ENCODE measurements at places on chromosomes 5 and 9.

DNA sequence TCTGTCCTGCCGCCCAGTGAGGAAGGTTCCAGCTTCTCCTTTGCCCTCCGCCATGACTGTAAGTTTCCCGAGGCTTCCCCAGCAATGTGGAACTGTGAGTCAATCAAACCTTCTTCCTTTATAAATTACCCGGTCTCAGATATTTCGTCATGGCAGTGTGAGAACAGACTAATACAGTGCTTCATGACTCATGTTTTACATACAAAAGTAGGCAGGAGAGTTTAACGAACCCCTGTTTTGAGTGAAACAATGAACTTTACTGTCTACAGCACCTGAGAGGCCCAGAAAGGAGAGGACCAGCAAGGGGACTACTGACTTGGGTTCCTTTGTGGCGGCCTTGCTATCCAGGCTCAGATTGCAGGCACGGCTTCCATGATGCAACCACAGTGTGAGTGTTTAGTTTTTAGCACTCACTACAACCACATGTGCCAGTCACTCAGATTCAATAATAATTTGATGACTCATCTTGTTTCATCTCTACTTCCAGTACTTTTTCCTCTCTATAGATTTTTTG is 139.1 kb upstream of the CLINT1 start:
- no peak for DNase-seq

GRCh38 chr9:94868464-94868863 is 142.0 kb downstream of the AOPEP start:
- DNase-seq = no peak

GRCh38 chr5:66609615-66610014 is 13.4 kb downstream of the MAST4 start:
- DNase-seq = no peak

- no peak for DNase-seq
Observed at GRCh38 chr5:59891962-59892643, 1.4 kb downstream of the PDE4D start.

- DNase-seq = no peak
Observed at GRCh38 chr5:60604771-60605170, 95.2 kb downstream of the DEPDC1B start.

DNA sequence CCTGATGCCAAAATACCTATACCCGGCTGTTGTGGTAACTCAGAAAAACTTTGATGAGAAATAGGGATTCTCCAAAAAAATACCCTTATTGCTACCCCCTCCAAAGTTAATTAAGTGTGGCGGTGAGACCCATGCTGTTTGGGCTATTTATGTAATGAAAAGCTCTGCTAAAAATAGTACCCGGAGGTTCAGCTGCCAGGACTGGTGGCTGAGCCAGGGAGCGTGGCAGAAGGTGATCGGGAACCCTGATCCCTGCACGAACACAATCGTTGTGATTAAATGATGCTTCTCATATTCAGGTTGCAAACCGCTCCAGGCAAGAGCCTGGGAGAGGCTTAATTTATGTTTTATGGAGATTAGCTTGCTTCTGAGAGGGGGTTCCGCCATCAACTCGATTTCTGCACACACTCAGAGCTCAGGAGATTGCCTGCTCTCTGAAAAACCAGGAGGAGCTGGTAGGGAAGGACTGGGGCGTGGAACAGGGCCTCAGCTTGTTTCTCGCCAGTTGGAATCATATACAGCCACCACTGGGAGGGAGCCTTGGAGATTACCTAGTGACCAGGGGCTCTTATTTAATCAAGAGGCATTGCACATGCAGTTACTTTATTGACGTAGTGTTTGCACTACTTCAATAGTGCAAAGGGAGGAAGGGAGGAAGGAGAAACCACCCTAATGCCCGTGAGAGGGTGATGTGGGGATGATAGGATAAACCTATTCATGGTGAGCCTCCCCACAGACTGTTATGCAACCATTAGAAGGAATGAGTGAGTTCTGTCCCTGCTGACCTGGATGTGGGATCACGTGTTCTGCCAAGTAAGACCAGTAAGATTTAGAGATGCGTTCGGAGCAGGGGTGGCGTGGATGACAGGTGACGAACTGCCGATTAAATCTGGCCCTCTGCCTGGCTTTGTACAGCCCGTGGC is 23.4 kb downstream of the HRH2 start:
- no peak for DNase-seq

DNA sequence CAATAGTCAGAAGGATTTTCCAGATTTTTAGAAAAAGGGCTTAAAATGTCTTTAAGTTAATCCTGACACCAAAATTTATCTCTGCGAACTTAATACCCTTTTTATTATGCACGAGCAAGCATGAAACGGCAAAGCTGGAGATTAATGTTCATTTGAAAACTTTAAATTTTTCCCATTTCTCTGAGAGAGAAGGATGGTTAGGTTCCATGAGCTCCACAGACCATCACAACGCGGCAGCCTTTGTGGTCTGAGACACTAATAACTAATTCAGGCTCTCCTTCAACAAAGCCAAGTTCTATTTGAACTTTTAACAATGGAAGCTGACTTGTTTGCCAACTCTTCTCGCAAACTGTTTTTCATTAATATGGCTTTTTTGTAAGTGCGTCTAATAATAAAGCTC is 94.7 kb downstream of the MYO10 start:
- no peak for DNase-seq

DNA sequence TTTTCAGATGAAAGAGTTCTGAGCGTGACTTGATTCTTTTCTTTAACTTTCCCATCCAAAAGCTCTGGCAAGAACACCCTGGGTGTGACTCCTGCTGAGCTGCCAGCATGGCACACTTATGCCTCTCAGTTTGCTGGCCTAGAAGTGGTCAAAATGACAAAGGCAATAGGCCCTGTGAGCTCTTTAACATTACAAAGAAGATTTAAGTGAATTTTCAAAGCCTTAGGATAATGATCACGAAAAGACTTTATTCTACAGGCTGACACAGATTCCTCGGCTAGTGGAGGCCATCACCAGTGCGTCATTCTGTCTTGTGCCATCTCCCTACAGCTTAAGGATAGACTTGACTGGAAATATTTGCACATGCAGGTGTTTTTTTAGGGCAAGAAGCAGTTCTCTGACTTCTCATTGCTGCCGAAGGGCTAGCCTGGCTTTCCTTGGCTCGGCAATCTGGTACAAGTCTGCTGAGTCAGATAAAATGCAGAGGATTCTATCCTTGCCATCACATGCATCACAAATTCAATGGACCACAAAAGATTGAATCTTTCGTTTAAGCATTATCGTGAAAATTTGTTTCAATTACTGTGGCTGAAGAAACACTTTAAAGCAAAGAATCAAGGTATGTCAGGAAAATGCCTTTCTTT is 311.5 kb downstream of the COX7C start:
- no peak for DNase-seq

GRCh38 chr5:13866792-13867191 is 77.7 kb downstream of the DNAH5 start:
- no peak for DNase-seq

GRCh38 chr9:126093771-126094170 is 232.9 kb upstream of the MVB12B start:
- DNase-seq = no peak

DNA sequence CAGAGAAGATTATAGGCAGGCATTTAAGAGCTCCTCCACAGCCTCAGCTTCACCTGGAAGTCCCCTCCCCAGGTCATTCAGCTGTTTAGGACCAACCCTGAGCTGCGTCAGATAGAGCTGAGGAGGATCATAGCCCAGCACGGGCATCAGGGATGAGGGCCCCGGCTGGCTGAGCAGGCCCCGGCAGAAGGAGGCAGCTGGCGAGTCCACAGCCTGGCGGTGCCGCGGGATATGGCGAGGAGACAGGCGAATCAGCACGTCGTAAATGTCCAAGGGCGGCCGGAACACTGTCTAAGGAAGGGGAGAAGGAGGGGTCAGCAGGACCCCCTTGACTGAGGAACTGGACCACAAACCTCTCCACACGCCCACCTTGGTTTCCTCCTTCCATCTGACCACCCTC is 10.6 kb downstream of the NOL6 start:
- no peak for DNase-seq

DNA sequence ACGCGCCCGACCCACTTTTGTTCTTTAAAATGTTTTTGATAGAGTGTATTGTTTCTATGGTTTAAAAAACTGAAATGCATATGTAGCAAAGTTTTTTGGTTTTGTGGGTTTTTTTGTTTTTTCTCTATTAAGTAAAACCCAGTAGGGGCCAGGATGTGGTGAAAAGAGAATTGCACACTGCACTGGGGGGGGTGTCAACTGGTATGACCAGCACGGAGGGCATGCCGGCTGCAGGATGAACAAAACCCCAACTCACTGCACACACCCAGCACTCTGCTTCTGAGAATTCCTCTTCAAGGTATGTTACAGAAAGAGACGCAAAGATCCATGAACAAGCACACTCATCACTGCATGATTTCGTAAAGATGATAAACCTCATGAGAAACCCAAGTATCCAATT is 75.0 kb downstream of the STK10 start:
- DNase-seq = peak; percentile 84

DNA sequence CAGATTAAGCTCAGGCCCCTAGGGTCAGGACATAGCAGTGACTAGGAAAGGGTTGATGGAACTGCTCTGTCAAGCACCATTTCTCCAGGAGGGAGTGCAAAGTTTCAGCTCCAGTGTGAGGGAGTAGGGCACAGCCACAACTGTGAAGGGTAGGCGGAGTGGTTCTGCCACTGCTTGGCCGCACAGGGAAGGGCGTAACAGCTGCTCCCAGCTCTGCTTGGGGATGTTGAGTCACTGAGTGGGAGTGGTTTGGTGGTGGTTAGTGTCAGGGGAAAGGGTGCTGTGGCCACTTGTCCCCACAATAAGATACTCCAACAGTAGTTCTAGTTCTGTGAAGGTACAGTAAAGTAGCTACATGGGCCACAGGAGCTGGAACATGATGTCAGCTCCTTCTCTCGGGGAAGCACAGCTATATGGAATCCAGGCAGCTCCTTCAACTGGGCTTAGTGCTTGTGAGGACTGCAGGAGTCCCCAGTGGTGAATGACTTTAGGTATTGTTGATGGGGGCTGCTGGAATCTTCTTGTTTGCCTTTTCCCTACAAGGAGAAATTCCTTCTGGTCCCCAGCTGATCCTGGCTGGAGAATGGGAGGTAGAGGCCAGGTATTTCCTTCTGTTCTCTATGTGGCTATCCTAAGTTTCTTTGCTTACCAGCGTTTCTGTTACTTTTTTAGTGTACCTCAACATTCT is 314.5 kb downstream of the SPATA31D1 start:
- DNase-seq = no peak

- no peak for DNase-seq
Observed at GRCh38 chr5:163453705-163454104, 6.2 kb downstream of the NUDCD2 start.

DNA sequence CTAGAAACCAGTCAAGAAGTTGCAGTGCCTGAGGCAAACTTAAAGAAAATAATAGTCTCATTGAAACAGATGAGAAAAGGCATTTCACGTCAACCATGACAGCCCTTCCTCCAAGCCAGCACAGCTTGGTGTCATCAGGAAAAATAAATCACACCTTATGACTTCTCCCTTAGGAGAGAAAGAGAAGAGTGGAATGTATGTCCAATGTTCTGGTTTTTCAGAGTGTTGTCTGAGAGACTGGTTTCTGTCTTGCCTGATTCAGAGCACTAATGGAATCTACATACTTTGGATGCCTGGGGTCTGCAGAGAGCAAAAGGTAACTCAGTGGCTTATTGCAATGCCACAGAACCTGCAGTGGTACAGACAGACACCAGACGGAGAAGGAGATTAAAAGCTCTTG is 105.5 kb upstream of the PDE4D start:
- DNase-seq = no peak

DNA sequence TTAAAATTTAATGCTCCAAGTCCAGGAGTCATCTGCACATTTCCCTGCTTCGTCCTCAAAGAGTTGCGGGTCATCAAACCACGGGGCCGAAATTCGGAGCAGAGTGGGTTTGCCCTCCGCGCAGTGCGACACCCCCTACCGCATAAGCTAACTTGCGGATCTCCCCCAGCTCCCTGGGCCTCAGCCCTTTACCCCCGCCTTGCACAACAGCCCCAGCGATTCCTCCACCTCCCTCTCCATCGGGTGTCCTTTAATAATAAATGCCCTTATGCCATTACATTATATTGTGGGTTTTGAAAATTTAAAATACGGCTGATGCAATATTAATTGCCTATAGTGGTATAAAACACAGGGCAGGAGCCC is 3.9 kb downstream of the POU4F3 start:
- DNase-seq = no peak

GRCh38 chr5:58060996-58061395 is 398.9 kb downstream of the PLK2 start:
- DNase-seq = no peak

DNA sequence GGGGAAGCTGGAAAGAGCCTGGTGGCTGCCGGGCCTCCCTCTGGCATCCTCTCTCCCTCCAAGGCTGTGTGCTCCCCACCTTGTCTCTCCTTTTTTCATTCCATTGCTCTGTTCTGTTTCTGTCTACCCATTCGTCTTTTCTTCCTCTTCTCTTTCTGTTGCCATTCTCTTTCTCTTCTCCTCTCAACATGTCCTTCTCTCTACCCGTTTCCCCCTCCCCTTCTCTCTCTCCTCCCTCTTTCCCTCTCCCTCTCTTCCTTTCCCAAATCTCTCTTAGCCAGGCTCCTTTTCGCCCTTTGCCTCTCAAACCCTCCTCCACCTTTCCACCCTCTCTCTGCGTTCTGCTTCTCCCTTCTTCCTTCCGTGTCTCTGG is 19.4 kb upstream of the KCNIP1 start:
- no peak for DNase-seq

GRCh38 chr5:144460600-144460999 is 289.9 kb downstream of the KCTD16 start:
- no peak for DNase-seq

GRCh38 chr5:131386779-131387178 is 122.9 kb downstream of the CDC42SE2 start:
- no peak for DNase-seq

DNA sequence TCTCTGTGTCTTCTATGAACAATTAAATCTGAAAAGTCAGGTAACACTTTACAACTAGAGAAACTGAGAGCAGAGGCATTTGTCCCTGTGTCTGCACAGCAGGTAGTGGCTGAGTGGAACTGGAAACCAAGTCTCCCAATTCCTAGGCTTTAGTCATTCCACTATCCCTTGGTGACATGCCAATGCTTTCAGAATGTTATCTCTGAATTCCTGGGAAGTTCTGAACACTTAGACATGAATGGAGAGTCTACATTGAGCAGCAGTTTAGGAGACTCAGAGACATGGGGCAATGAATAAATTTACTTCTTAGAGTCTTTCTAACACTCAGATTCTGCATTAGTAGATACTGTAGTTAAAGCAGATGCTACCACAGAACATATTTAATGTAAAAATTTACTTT is 94.8 kb upstream of the APC start:
- DNase-seq = no peak

Measured in CD4-positive, alpha-beta T cell treated with Interleukin-17A for 4 hours (primary cell).